Peyer's patch (tissue), 4 donors: ENCODE measurements at places on chromosomes 6 and 20. TPM values are rescaled to one million over a fixed set of nuclear protein-coding genes. Genes with fewer than 3 reads are reported as not detected.

GRCh38 chr20:63402860-63403220 lies 41.7 kb upstream of the CHRNA4 start:
- DNase-seq, result no peak

DNA sequence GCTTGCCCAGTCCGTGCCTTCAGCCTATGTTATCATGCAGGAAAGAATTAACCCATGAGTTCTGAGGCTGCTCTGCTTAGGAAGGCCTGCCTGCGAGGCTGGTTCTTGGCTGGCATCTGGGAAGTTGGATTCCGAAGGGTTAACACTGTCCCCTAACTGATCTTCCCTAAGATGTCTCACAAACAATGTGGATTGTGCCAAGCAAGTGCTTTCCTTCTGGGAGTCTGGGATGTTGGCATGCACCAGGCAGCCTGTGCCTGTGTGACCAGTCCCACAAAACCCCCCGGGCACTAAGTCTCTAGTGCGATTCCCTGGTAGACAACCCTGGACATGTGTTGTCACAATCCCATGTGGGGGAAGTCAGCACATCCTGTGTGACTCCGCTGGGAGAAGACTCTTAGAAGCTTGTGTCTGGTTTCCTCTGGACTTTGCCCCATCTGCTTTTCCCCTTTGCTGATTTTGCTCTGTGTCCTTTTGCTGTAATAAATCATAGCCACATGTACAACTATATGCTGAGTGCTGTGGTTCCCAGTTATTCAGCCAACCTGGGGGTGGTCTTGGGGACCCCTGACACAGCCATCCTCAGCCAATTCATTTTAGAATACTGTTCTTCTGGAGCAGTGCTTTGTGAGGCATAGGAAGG lies 83.8 kb downstream of the SLC22A23 start:
- DNase-seq, result no peak

DNA sequence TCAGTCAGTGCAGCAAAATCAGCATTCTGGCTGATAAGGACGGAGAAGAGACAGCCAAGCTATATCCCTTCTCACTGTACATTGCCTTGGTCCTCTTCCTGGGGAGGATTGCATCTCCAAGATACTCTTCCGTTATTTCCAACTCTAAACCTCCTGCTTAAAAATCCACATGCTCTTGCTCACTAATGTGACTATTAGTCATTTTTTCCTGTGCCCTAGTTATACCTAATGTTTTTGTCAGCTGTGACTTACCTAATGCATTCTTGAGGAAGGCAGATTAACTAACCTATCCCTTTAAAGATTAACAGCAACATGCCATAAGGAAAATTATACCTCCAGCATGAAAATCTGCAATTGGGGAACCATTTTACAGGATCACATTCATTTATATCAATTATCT lies 317.6 kb downstream of the BTBD9 start:
- no peak for DNase-seq

DNA sequence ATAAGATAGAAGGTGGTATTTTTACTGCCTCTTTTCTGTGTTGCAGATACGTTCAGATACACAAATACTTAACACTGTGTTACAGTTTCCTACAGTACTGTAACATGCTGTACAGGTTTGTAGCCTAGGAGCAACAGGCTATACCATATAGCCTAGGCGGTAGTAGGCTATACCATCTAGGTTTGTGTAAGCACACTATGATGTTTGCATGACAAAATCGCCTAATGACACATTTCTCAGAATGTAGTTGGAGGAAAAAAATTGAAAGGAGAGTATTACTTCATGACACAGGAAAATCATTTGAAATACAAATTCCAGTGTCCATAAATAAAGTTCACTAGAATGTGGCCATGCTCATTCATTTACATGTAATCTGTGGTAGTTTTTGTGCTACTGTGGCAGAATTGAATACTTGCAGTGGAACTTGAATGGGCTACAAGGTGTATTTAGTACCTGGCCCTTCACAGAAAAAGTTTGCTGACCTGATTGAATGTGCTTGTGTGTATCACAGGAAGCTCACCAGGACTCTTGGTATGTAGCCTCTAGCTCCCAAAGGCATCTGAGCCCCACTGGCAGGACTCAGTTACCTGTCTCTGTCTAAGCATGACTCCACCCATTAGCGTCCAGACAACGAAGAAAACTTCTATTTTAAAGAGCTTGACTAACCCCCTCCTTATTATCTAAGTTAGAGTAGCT lies 18.8 kb downstream of the TOP1 start:
- DNase-seq, result no peak

- no peak for DNase-seq
These were observed 39.6 kb downstream of the VEGFA start for GRCh38 chr6:43809417-43810305.

DNA sequence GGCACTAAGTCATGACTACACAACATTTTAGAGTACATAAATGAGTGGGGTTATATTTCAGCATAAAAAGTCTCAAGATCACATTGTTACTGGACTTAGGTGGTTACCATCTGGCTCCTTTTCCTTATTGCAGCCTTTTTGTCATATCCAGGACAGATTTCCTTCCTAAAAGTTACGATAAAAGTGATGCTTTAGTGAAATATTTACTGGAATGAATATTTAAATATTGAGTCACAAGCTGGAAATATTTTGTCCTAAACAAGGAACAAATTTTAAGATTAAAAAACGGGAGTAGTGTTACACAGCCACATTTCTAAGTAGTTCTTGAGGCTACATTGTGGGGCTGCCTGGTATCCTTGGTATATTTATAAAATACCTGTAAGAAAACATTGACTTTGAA lies 52.2 kb downstream of the CDC40 start:
- no peak for DNase-seq

GRCh38 chr6:42532038-42532669 lies 31.7 kb upstream of the UBR2 start:
- DNase-seq, result no peak

DNA sequence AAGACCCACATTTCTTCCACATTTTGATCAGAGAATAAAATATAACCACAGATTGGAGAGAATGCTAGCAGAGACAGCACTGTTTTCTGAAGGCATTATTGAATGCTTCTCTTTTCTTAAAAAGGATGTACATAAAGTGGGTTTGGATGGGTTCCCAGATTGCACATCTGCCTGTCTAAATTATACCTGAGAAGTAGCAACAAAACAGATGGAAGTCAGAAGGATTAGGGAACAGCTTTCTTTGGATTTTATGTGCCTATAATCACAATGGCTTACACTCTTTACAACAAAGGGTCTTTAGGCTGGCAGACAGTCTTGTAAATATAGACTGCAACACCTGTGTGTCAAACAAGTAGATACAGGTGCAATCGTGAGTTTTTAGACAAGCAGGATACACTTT lies 622.2 kb upstream of the MANEA start:
- no peak for DNase-seq

Gene PXDC1
- total RNA-seq, result 35.5 TPM

Gene MSH5
- total RNA-seq, result 43.4 TPM
